Left ventricle myocardium inferior (tissue), 1 donor: ENCODE measurements at places on chromosomes 4 and X. TPM values are rescaled to one million over a fixed set of nuclear protein-coding genes. Genes with fewer than 3 reads are reported as not detected.
A peak's percentile ranks its signal among the peaks of the same experiment; 100 is the strongest.

DNA sequence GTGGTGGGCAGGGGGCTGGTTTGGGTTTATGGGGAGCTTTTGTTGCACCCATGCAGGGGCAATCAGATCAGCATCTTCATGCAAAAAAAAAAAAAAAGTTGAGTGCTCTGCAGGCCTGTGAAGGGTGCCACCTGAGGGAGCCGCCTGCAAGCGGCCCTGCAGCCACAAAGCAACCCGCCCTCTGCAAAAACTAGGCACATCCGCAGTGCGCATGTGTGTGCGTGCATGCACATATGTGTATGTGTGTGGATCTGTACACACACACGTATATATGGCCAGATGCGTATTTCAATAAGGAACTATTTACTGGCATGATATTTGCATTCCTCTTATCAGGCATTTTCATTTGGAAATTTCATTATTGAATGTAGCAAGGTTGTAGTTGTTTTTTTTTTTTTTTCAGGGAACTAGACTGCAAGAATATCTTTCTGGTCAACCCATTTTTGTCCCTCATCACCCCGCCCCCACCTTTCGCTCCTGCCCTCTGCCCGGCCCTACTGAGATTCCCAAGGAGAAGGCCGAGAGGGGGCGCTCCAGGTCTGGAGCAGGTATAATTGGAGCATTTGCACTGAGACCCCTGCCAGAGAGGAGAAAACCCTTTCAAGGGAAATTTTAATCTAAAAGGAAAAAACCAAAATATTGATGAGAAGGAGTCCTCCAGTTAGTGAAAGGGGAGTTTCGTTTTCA is 18.1 kb downstream of the CCNQ start:
- H3K4me1 ChIP-seq, result no peaks in the 10 kb centered on the region
- no peak for DNase-seq
- no peaks in the 10 kb centered on the region for H3K27me3 ChIP-seq
- H3K27ac ChIP-seq, result no peak overlapping the region

GRCh38 chr4:8710416-8710815 is 117.9 kb downstream of the CPZ start:
- peaks cover 52% of the 10 kb centered on the region for H3K27me3 ChIP-seq
- H3K27ac ChIP-seq, result no peak overlapping the region
- no peaks in the 10 kb centered on the region for H3K36me3 ChIP-seq
- H3K4me1 ChIP-seq, result no peaks in the 10 kb centered on the region
- H3K4me3 ChIP-seq, result no peak overlapping the region

DNA sequence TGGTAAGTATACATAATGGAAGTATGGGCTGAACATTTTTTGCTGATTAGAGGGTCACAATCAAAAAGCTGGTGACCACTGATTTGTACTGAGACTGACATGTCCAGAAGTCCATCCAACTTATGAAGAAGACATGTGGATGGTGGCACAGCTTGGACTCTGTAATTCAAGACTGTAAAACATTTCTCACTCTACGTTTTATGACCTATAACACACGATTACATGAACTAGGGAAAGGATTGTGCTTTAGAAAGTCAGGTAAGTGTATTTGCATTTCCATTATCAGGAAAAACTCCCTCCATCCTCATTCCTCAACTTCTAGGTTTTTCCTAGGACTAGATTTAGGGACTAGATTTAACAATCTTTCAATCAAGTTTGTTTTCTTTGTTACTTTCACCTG is 30.5 kb upstream of the OCIAD2 start:
- H3K4me1 ChIP-seq, result no peaks in the 10 kb centered on the region
- no peaks in the 10 kb centered on the region for H3K36me3 ChIP-seq
- H3K4me3 ChIP-seq, result no peak overlapping the region
- H3K27ac ChIP-seq, result no peak overlapping the region

- no peak for DNase-seq
- H3K27me3 ChIP-seq, result peaks cover 11% of the 10 kb centered on the region
- peak overlapping the region; percentile 78 for H3K4me3 ChIP-seq
- H3K27ac ChIP-seq, result peak overlapping the region; percentile 76
- peaks cover 37% of the 10 kb centered on the region for H3K4me1 ChIP-seq
These were observed 373 bp downstream of the ELOVL6 start for GRCh38 chr4:110198049-110198434.

DNA sequence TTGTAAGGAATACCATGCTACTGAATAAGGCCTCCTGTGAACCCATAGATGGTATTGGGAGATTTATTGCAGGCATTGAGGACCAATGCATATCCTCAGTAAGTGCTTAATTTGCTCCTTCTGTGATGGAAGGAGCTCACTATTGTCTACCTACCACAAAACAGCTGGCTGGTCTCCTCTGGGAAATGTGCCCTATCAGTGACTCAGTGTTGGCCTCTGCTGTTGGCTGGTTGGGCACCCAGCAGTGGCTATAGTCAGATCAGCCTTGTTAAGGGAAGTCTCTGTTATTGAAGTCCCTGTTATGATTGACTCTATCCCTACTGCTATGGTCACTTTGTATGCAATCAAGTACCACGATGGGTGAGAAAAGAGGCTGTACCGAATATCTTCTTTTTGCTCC is 27.5 kb upstream of the OTUD4 start:
- H3K27me3 ChIP-seq, result no peaks in the 10 kb centered on the region
- no peaks in the 10 kb centered on the region for H3K36me3 ChIP-seq
- H3K4me3 ChIP-seq, result no peak overlapping the region
- DNase-seq, result no peak

DNA sequence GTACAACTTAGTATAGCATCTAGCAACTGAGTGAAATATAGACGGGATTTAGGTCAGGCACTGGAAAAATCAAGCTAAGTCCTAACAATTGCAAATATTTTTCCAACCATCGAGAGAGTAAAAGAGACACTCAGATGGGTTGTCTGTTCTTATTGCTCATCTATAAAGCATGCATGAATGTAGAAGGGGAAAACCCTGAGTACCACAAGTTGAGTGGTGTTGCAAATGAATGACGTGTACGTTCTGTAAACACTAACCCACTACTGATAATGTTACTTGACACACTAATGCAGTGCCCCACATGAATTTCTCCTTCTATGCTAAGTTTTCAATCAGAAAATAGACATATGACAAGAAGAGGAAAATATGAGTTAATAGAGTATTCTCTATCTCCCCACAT is 211.2 kb downstream of the COX18 start:
- H3K4me1 ChIP-seq, result no peaks in the 10 kb centered on the region
- H3K36me3 ChIP-seq, result no peaks in the 10 kb centered on the region
- H3K27ac ChIP-seq, result no peak overlapping the region
- no peak overlapping the region for H3K4me3 ChIP-seq

GRCh38 chrX:76821276-76821675 is 393.8 kb downstream of the MAGEE1 start:
- no peak overlapping the region for H3K27ac ChIP-seq
- H3K4me1 ChIP-seq, result no peaks in the 10 kb centered on the region
- DNase-seq, result no peak
- H3K4me3 ChIP-seq, result no peak overlapping the region
- no peaks in the 10 kb centered on the region for H3K36me3 ChIP-seq

- no peak overlapping the region for H3K4me3 ChIP-seq
- no peak overlapping the region for H3K27ac ChIP-seq
- no peaks in the 10 kb centered on the region for H3K36me3 ChIP-seq
- no peaks in the 10 kb centered on the region for H3K4me1 ChIP-seq
These were observed 16.7 kb downstream of the IL21 start for GRCh38 chr4:122604146-122604545.

DNA sequence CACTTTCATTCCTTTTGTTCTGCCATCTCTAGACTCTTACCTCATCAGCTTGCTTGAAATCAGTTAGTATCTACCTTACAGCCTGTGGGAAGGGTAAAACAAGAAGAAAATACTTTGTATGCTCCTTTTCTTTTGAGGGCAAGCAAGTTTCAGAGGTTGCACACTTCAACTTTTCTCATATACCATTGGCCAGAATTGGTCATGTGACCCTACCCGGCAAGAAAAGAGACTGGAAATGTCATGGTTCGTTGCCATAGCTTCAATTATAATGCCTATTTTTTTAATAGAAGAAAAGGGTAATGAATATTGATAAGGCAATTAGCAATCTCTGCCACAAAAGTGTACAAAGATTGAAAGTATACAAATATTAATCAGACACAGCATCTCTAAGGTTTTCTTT is 346.7 kb upstream of the TACR3 start:
- no peak overlapping the region for H3K4me3 ChIP-seq
- H3K36me3 ChIP-seq, result no peaks in the 10 kb centered on the region
- DNase-seq, result no peak

GRCh38 chr4:177323416-177323815 is 13.7 kb downstream of the NEIL3 start:
- no peaks in the 10 kb centered on the region for H3K4me1 ChIP-seq
- H3K27ac ChIP-seq, result no peak overlapping the region
- no peak for DNase-seq

DNA sequence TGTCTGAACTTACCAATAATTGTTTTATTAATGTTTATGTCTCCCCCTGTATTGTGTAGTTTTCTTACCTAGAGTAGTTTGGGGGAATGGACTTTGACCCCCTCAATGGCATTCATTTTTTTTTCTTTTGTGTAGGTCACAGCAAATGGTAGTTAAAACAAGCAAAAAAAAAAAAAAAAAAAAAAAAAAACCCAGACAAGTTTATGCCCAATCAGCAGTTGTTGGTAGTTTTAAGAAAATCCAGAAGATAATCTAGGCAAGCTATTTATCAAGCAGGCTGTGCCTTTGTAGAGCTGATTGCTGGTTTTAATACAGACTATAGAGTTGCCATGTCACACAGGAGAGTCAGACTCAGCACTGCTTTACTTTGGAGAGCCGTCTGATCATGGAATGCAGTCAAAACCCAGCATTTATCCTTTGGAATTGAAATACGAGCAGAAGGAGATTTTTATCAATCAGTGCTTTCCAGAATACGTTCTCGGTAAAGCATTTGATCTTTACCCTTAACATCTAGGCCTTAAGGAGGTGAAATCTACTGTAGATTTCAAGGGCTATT is 16.6 kb downstream of the DCUN1D4 start:
- no peak for DNase-seq
- no peaks in the 10 kb centered on the region for H3K27me3 ChIP-seq
- no peak overlapping the region for H3K4me3 ChIP-seq
- no peak overlapping the region for H3K27ac ChIP-seq

- H3K27me3 ChIP-seq, result no peaks in the 10 kb centered on the region
- no peaks in the 10 kb centered on the region for H3K4me1 ChIP-seq
- H3K4me3 ChIP-seq, result no peak overlapping the region
- no peak for DNase-seq
- H3K36me3 ChIP-seq, result no peaks in the 10 kb centered on the region
These were observed 12.0 kb upstream of the UNC5C start for GRCh38 chr4:95560774-95561173.

CLCN4 gene
- 36.1 TPM for total RNA-seq

PAGE5 gene
- total RNA-seq, result not detected

ADH6 gene
- not detected for total RNA-seq
